RPMI8226 (cell line): ENCODE measurements at places on chromosomes 5 and 9.

DNA sequence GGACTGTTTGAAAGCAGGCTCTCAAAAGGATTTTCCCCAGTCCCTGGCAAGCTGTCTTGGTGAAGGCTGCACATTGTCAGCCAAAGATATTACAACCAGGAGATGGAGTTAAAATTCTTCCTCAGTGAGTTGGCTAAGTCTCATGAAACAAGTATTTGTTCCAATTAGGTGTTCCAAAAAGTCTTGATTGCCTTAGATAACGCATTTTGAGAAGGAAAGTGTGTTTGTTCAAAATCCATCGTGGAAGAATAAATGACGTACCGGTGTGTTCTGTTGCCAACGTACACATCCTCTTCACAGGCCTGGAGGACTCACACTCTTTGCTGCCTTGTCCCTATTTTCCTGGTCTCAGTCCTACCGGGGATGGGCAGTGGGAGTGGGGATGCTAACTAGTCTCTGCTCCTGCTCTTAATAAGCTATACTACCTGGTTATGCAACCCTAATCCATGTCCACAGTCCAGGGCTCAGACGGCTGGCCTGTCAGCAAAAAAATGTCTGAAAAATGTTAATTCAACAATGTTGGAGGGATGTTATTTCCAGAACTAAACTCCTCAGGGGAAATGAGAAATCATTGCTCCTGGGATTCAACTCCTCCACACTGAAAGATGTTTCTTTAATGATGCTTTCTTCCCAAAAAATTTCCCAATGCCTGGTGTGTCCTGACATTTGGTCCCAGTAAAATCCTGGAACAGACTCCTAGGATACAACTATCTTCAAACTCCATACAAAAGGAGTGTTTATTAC, 175.3 kb upstream of the KLF9 start:
- no peak for DNase-seq

DNA sequence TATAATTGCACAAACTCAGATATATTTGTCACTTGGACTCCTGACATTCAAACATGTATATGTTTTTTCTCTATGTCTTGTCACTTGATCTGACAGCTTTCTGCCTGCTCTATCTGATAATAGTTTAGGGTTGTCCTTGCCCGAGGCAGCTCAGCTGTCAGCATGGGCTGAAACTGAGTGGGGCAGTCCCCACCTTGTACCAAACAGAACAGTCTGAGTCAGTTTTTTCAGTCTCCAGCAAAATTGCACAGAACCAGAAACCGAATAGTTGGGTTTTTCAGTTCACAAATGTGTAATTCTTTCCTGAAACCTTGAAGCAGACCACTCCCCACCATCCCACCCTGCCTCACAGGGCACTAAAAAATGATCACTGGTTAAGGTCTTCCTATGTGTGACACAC, 9.5 kb upstream of the HAND1 start:
- no peak for DNase-seq

- no peak for DNase-seq
These were observed 43.1 kb downstream of the LHX2 start for GRCh38 chr9:124054582-124055227.

- no peak for DNase-seq
These were observed 676 bp downstream of the LCN15 start for GRCh38 chr9:136763649-136764035.

- no peak for DNase-seq
These were observed 195.8 kb downstream of the NNT start for GRCh38 chr5:43798740-43799139.

GRCh38 chr9:18396102-18396728, 77.7 kb upstream of the ADAMTSL1 start:
- peak; percentile 39 for DNase-seq

GRCh38 chr5:171474230-171474813, 54.9 kb downstream of the FGF18 start:
- DNase-seq, result no peak

DNA sequence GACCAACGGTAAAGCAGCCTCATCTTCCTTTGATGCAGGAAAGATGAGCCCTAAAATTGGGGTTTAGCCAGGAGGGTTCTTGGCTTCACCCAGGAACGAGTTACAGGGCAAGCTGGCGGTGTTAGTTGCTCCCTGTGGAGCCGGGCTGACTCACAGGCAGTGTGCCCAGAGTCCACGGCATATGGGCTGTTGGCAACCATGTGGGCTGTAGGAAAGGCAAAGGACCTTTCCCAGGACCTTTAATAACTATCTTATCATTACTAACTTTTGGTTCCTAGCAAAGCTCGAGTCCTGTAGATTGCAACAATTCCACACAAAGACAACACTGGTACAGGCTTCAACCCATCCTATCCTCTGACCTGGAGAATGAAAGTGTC, 29.8 kb upstream of the CLPTM1L start:
- DNase-seq, result no peak

- DNase-seq, result no peak
These were observed 34.8 kb upstream of the DHFR start for GRCh38 chr5:80689627-80690026.

DNA sequence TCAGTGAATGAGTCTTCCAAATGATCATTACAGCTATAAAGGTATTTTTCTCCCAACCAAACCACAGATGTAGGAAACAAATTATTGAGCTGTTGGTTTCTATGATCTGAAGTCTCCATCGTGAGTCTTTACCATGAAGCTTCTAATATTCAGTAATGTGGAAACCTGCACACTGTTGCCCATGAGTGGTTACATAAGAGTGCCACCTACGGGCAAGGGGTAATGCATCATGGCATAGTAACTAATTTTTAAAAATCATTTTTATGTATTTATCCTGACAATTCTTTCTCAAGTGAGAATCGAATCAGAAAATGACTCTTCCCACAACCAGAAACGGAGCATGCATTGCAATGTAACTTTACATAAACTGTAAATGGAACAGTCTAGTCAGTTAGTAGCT, 282.5 kb upstream of the SMARCA2 start:
- peak; percentile 46 for DNase-seq

- DNase-seq, result no peak
These were observed 572.8 kb downstream of the TLE1 start for GRCh38 chr9:81116340-81117137.

DNA sequence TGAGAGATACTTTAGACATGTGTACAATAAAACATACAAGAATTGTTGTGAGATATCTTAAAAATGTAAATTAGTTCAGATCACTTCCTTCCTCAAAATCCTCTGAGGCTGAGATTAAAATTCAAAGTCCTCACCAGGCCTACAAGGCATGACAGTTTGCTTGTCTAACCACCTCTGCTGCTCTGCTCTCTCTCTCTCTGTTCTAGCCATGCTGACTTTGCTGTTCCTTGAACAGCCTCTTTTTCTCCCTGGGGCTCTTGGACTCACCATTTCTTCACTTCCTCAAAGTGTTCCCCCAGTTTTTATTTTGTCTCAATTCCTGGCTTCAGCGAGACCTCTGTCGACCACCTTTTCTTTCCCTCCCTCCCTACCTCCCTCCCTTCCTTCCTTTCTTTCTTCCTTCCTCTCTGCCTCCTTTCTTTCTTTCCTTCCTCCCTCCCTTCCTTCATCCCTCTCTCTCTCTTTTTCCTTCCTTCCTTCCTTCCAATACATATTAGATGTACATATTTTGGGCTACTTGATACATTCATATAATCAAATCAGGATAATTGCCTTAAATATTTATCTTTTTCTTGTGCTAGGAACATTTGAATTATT, 27.0 kb downstream of the CATSPER3 start:
- peak; percentile 64 for DNase-seq

- no peak for DNase-seq
These were observed 336.8 kb upstream of the SLC30A5 start for GRCh38 chr5:68757006-68757405.

GRCh38 chr9:108035487-108035886, 545.9 kb upstream of the KLF4 start:
- DNase-seq, result no peak

GRCh38 chr9:32589083-32589723, 16.2 kb upstream of the NDUFB6 start:
- DNase-seq, result peak; percentile 55

DNA sequence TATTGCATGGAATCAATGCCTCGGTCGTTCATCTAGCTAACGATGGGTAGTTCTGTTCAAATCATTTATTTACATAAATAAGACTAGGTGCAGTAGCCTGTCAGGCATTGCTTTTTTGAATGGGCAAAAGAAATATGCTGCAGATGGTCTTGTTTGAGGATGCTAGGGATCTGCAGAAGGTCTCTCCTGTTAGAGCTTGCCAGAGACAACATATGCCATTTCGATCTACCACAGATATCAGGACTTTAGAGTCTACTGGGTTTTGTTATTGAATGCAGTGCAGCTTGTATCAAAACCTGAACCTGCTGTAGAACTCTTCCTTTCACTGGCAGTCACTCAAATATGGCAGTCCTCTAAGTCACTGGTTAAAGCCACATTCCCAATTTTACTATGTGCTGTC, 381.1 kb upstream of the CDH10 start:
- no peak for DNase-seq

- DNase-seq, result no peak
These were observed 15.9 kb downstream of the BRD9 start for GRCh38 chr5:876398-877365.
